ENCODE measurements at places on chromosomes 2 and 18.

- no peak for DNase-seq
These were observed 42.1 kb downstream of the RNF152 start for GRCh38 chr18:61850756-61851155.

- DNase-seq = no peak
These were observed 791.9 kb upstream of the SOX11 start for GRCh38 chr2:4900242-4900641.

DNA sequence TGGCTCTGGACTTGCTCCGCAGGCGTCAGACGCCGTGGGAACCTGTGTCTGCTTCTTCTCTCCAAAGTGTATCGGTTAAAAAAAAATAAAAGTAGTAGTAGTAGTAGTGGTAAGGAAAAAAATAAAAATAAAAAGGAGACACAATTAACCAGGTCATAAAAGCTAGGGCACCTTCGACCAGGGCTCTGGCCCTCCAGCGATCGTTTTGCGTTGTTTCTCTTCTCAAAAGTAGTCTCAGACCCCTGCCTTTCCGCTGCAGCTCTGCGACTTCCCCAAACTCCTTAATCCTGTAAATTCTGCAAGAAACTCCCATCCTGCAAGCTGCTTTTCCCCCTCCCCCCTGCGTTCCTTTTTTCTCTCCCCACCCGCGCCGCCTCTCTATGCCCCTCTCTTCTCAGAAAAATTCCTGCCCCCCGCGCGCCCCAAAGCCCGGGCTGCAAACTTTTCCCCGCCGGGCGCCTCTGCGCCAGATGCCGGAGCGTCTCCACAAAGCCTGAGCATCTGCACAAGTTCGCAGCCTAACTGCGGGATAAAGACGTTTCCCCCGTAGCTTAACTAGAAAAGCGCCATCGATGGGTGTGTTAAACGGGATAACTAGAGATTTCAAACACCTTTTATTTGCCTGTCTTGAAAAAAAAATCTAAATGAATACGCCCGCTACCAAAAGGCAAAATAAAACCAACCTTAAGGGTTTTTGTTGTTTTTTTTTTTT lies 1.8 kb upstream of the SALL3 start:
- DNase-seq = no peak

DNA sequence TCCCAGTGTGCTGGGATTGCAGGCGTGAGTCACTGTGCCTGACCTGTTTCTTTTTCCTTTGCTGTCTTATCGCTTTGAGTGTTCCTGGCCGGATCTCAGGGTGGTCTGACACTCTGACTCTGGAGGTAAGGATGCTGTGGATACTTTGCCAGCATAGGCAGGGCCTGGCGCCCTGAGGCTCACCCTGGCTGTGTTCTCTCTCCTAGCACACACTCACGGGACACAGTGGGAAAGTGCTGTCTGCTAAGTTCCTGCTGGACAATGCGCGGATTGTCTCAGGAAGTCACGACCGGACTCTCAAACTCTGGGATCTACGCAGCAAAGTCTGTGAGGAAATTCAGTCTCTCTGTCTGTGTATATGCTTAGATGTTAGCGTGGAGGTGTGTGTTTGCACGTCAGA lies 18.0 kb upstream of the SAG start:
- no peak for DNase-seq

DNA sequence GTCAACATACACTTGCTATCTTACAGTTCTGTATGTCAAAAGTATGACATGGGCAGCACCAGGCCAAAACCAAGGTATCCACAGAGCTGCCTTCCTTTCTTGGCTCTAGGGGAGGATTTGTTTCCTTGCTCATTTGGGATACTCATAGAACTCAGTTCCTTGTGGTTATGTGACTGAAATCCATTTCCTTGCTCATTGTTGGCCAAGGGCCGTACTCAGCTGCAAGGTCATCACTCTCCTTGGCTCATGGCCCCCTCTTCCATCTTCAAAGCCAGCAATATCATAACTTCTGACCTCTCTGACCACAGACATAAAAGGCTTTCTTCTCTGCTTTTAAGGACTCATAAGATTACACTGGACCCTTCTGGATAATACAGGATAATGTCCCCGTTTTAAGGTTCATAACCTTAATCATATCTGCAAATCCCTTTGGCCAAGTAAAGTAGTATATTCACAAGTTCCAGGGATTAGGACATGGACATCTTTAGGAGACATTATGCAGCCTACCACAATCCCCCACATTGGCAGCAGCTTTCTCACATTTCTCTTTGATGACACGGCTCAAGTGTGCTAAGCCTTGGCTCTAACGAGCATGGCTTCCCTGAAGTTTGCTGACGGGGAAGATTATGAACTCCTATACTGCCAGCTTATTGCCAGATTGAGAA lies 20.9 kb downstream of the TMEM237 start:
- DNase-seq = no peak

DNA sequence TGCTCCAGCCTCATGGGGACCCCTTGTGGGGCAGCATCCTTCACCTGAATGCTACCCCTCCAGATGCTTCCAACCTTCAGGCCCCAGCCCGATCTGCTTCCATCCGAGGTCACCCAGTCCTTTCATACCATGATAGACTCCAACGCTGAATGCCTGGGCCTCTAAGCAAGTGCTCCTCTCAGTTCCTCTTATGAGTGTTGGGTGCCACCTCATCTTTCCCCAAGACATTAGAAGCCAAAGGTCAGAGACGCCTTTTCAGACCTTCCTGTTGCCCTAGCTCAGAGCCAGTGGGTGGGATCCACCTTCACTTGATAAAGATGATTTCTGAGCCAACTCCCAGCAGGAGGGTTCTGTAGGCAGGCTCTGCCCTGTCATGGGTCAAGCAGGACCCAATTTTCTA lies 174.5 kb upstream of the MGAT5 start:
- no peak for DNase-seq

All from T-cell (primary cell).